NCI-H446 treated with DMSO at 0.1 percent for 48 hours (cell line): ENCODE measurements at places on chromosomes 4 and X.

DNA sequence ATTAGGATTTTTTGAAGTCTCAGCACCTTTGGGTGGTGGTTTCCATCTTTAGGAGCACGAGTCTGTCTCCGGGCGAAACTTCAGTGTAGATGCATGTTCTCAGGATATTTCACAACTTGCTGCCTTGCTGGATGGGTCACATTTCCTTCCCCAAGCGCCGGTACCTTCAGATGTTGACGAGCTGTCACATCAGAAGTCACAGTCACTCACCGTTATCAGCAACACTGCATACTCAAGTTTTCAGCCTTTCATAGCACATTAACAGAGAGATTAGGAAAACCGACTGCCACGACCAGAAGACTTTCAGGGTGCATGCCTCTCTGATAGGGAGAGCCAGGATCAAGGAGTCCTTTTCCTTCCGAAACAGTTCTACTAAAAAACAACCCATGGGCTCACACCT lies 77.8 kb downstream of the SHROOM2 start:
- DNase-seq = no peak

DNA sequence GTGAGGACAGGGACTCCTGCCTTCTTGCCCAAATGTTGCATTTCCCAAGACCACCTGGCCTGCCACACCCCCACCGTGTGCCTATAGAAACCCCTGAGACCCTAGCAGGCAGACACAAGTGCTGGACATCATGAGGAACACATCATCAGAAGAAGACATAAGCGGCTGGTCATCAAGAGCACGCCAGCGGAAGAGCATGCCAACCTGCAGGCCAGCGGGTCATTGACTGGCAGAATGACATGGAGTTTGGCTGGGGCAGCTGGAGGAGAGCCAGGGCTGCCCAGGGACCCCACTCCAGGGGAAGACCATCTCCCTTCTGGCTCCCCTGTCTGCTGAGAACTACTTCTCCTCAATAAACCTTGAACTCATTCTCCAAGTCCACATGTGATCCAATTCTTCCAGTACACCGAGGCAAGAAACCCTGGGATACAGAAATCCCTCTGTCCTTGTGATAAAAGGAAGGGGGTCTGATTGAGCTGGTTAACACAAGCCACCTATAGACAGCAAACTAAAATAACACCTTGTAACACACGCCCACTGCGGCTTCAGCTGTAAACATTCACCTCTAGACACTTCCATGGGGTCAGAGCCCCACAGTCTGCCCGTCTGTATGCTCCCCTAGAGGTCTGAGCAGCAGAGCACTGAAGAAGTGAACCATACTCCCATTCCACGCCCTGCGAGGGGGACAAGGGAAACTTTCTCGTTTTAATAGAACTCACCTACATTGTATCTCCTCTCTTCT lies 164.8 kb upstream of the EMCN start:
- no peak for DNase-seq

GRCh38 chr4:184784628-184785257 lies 41.0 kb downstream of the ACSL1 start:
- peak; percentile 78 for DNase-seq

DNA sequence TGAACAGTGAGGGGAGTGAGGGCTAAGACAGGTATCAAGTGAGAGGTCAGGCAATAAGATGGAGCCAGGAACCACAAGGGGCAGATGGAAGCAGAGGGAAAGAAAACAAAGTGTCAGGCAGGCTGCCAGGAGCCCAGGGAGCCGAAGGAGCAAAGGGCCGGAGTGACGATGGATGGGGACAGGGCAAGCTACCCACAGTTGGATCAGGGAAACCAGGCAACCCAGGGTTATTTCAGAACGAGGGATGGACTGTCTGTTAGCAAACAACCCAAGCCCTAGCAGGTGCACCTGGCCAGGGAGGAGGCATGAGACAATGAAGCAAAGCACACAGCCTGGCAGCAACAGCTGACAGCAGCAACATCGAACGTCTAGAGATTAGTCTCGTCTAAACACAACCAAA lies 39.2 kb downstream of the SEL1L3 start:
- DNase-seq = no peak

DNA sequence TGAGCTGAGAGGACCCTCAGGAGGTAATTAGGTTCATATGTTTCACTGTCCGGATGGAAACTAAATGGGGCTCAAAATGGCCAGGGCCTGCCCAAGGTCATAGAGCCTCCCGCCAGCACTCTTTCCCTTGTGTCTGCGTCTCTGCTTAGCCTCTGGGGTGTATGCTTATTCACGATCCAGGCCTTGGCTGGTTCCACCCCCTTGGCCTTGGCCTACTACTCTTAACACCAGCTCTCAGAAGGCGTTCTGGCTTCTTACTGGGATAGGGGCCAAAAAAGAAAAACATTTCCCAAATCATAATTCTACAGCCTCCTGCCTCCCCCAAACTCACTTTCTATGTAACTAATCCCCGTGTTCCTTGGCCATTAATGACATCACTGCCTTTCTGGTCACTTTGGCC lies 68.8 kb downstream of the RTL5 start:
- no peak for DNase-seq

DNA sequence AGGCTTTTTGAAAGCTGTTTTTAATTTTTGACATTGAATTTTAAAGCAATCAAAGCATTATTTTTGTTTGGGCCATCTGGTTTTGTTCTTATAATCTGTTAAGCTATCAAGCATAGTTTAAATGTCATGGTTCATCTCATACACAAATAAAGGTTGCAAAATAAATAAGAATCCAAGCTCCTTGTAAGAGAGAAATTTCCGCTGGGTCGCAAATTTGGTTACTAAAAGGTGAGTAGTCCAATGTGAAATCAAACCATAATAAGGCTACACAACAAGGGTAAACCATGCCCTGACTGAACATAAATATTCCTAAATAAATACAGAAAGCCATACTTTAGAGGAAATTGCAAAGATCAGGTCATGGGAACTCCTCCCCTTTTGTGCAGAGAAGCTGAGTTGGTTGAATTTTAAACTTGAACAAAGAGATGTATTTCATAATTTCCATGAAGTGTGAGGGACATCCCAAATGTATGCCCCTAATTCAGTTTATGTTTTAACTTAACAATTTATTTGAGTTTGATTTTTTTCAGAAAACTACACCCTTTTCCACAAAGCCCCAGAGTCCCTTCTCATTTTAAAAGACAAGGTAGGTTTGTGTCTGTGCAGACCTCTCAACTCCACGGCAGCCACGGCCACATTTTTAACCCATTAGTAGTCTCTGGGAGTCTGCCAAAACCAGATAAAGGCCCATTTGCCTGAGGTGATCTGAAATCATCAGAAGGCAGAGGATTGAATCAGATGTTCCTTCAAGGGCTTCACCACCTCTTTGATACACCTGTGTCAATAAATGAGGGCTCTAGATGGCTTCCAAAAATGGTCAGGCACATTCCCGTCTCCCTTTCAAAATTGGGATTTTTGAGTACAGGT lies 85.2 kb downstream of the PLAC1 start:
- no peak for DNase-seq

DNA sequence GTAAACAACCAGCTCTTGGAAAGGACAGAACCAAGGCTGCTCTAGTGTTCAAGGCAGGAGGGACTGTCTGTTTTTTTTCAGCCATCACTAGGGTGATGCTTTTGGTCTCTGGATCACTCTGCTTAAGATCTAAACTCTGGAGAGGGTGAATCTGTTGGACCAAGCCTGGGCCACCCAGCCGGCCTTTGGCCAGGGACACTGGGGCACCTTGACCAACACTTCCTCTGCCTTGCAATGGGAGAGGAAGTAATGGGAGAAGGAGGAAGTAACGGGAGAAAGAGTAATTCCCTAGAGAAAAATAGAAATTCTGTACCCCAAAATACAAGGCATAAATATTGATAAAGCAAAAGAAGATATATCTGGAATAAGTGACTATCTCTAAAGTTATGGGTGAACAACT lies 12.9 kb downstream of the CHRNA9 start:
- no peak for DNase-seq
